Hair follicular keratinocyte (primary cell): ENCODE measurements at places on chromosomes 13 and 19. TPM values are rescaled to one million over a fixed set of nuclear protein-coding genes. Genes with fewer than 3 reads are reported as not detected.

The TNNI3 gene
- 2.6 and 4.0 TPM in 2 replicates for total RNA-seq

The MIA gene
- 2.1 and 5.5 TPM in 2 replicates for total RNA-seq

The APOE gene
- 74.5 and 195 TPM in 2 replicates for total RNA-seq

The TNFSF11 gene
- total RNA-seq, result not detected in 2 replicates

The SRRM5 gene
- not detected in 2 replicates for total RNA-seq
